Activated naive CD4-positive, alpha-beta T cell treated with Interleukin-2 at 50 U/mL for 16 hours (primary cell): ENCODE measurements at places on chromosomes 1 and 21.

- no peak for DNase-seq
Observed at GRCh38 chr21:43634618-43635017, 24.7 kb downstream of the HSF2BP start.

- no peak for DNase-seq
Observed at GRCh38 chr1:36669262-36669661, 186.5 kb upstream of the CSF3R start.

DNA sequence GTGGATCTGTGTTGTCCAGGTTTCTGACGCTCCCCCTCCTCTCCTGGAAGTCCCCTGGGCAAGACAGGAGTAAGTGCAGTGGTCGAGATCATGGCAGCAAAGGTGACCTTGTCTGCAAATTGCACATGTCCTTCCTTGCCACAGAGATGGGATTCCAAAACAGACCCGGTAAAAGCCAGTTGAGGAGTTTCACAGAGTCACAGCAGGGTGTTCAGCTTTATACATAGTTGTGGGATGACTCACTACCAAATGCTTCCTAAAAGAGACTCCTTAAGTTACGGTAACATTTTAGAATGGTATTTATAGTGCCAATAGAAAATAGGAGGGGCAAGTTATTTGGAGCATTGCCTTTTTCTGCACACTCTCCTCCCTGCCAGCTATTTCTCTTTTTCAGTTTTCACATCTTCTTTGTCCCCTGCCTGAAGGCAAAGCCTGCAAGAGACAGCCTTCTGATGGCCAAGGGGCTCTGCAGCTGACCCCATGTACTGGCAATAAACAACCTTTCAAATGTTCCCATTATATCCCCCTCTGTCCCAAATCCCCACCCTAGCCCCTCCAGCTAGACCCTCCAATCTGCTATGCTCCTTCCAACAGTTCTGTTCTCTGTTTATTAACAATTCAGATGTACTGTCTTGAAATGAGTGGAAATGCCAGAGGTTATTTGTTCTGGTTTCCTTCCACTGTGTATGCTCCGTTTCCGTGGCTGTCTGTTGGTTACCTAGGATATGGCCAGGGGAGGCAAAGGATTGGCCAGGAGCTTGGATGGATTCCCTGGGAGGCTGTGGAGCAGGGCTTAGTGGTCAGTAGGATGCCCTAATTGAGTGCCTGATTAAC is 115.0 kb downstream of the TGFB2 start:
- DNase-seq, result no peak

DNA sequence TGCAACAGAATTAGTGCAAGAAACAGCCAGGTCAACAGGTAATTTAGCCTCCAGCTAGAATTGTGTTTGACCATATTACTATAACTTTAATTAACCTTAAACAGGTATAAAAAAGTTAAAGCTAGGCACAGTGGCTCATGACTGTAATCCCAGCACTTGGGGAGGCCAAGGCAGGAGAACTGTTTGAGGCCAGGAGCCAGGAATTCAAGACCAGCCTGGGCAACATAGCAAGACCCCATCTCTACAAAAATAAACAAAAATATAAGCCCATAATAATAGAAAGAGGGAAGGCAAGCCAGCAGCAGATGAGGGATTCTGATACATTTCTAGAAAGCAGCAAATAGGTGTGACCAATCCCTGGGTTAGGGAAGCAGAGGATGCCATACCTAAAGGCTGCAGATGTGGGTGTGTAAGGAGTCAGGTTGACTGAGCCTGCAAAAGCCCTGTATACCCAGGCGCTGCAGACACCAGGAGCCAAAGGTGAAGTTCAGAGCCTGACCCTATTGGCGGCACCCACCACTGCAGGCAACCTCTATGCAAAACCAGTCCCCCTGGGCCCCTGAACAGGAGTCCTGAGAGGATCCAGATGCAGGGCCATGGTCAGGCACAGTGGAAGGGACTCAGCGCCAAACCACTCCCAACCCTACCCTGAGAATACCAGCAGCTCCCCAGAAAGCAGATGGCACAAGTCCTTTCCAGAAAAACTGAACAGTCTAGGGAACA is 19.3 kb upstream of the LSS start:
- no peak for DNase-seq

- DNase-seq, result peak; percentile 20
Observed at GRCh38 chr21:17513214-17514123, 626 bp downstream of the CXADR start.

DNA sequence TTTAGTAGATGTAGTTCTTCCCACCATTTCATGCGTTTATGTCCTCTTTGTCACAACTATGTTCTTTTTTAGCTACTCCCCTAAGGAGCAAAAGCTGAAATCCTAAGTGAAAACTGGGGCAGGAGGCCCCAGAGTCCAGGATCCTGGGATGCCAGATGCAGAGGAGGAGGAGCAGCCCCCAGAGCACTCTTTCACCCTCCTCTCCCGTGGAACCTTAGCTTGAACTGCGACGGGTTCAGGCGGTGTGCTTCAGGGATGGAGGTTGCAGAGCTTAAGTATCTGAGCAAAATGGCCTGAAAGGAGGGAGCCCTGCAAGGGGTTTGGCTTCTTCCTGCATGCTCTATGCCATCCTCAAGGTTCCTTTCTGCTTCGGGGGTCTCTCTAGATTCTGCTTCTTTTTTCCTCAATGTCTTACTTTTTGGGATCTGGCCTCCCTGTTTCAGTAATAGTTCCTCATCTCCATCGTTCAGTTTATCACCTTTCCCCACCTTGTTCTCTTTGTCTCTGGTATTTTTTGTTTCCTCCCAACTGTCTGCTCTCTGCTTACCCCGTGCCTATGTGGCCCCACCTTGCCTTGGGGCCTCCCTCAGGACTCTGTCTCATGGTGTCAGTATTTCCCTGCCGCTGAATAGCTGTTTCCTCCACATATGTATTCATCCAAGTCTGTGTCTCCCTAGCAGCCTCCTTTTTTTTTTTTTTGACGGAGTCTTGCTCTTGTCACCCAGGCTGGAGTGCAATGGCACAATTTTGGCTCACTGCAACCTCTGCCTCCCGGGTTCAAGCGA is 2.7 kb upstream of the NHLH1 start:
- no peak for DNase-seq

DNA sequence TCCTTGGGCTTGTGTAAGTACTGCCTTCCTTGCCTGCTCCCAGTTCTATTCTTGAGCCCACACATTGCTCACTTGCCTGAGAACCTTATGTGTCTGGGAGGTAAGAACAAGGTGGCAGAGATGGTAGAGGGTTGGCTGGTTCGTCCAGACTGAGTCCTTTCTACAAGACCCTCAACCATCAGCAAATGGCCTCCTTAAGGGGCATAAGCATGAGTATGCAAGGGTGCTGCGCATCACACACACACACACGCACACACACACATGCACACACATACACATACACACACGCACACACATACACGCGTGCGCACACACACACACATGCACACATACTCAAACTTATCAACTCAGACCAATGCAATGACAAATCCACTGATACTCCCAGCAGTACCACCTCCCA is 56.9 kb downstream of the RHBG start:
- no peak for DNase-seq
